ENCODE measurements at places on chromosomes 5 and 9.

- DNase-seq: peak; percentile 31
These were observed 14.9 kb upstream of the NDUFB6 start for GRCh38 chr9:32587901-32588300.

- DNase-seq: no peak
These were observed 5.6 kb downstream of the FER start for GRCh38 chr5:108753331-108753730.

DNA sequence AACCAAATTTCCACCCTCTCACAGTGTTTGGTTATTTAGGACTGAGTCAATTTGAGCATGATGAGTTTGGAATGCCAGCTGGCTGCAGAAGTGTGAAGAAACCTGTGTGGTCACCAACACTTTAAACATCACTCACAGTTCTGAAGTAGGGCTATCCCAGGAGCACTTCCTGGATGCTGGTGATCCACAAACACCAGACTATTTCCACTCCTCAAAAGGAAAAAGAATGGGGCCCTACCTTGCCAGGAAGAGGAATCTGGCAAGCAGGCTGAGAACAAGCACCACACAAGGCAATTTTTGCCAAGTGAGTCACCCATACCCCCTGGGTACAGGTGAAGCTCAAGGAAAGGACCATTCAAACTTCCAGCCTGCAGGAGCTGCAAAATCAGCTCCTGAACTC lies 294.2 kb upstream of the PTGER4 start:
- DNase-seq: no peak

DNA sequence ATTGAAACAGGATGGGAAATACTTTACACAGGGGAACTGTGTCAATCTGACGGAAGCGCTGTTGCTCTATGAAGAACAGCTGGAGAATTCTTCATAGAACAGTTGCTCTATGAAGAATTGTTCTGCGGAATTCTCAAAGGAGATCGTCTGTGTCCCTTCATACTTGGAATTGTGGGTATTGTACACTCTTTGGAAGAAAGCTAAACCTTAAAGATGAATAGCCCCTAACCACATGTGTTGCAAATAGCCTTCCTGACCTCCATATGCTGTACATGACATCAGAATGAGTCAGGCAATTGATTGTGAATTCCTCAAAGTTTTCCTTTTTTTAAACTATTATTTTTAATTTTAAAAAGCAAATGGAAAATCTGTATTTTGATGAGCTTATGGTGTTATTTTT lies 15.6 kb downstream of the NIM1K start:
- no peak for DNase-seq

DNA sequence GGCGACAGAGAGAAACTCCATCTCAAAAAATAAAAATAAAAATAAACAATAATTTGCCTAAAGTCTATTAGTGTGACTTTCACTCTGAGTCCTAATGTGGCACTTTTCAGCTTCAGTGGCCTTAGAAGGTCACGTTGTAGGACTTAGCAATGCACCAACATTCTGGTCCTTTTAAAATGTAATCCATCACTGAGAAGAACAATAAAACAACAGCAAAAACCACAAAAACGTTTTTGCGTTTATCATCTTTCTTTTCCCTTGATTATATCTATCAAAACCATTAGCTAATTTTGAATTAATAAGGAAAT lies 190.1 kb upstream of the ZNF608 start:
- no peak for DNase-seq

DNA sequence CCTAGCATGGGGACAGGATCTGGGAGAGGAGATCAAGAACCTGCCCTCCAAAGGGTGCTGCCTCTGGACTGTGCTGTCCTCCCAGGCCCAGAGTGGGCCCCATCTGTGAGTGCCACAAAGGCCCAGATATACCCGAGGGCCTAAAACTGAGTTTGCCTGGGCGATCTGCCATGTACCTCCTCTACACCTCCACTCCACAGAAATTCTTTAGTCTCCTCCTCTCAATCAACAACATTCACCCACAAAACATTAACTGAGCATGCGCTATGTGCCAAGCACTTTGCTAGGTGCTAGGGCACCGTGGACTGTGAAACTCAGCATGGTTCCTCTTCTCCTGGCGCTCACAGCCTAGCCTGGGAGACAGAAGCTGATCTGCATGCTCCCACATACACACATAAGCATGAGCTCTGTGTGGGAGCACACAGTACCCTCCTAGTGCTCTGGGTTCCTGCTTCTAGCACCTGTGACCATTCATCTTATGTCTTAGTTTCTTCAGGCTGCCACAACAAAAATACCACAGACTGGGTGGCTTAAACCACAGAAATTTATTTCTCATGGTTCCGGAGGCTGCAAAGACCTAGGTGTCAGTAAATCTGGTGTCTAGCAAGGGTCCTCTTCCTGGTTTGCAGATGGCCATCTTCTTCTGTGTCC lies 82.0 kb upstream of the FSTL4 start:
- DNase-seq: no peak

DNA sequence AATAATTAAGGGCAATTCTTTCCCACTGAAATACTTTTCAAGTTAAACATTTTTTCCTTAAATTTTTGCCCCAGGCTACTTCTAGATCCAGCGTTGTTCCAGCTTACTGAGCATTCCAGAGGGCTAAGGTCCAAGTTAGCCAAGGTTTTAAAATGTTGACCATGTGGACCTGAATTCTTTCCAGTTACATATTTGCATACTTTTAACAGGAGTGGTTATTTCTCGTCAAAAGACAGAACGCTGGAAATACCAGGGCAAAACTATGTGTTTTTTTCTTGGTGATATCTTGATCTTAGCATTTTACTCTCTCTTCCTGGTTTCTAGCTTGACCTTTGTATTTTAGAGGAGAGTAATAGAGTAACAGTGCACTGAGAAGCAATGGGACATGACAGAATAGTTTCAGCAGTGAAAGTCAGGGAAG lies 32.8 kb downstream of the TMC1 start:
- DNase-seq: no peak

- no peak for DNase-seq
These were observed 29.0 kb downstream of the TENT4A start for GRCh38 chr5:6742081-6742758.

GRCh38 chr5:157986431-157986990 lies 127.6 kb upstream of the CLINT1 start:
- no peak for DNase-seq

- DNase-seq: no peak
These were observed 148.1 kb downstream of the PDE4D start for GRCh38 chr5:59745415-59745863.

GRCh38 chr5:173231996-173232498 lies 3.0 kb downstream of the NKX2-5 start:
- DNase-seq: no peak

DNA sequence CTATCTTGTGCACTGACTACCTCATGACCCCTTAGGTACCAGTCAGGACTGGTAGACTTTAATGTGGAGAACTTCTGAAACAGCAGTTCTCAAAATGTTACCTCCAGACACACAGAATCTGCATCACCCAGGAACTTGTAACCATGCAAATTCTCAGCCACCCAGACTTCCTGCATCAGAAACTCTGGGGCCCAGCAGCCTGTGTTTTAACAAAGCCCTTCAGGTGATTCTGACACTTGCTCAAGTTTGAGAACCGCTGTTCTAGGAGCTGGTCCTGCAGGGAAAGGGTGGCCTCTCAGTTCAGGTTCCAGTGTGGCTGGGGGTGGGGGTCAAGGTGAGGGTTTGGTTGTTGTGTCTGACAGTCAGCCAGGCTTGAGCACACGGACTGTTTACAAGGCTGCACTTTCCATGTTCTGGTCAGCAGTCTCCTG lies 28.4 kb downstream of the ZFP62 start:
- peak; percentile 56 for DNase-seq

GRCh38 chr5:43312076-43312661 lies 1.0 kb downstream of the HMGCS1 start:
- DNase-seq: no peak

DNA sequence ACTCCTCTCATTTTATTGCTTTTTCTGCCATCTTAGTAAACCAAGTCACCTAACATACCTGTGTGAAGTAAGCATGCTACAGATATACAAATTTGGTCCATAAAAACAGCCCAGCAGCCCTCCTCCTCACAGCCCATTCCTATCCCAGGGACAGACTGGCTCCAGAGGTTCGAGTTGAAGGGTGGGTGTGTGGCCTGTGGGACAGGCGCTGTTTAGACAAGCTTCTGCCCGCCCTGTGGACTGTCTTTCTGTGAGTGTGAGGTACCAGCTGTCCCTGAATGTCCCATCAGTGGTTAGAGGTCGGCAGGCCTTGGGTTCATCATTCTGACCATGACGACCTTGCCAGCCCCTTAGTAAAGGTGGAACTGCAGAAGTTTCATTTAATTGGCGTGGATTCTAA lies 82.0 kb downstream of the WNK2 start:
- no peak for DNase-seq

- no peak for DNase-seq
These were observed 38.7 kb downstream of the TSTD2 start for GRCh38 chr9:97594381-97594921.

- DNase-seq: no peak
These were observed 185.0 kb downstream of the ATPSCKMT start for GRCh38 chr5:10064546-10065195.

GRCh38 chr9:85702726-85703289 lies 38.9 kb downstream of the AGTPBP1 start:
- no peak for DNase-seq

DNA sequence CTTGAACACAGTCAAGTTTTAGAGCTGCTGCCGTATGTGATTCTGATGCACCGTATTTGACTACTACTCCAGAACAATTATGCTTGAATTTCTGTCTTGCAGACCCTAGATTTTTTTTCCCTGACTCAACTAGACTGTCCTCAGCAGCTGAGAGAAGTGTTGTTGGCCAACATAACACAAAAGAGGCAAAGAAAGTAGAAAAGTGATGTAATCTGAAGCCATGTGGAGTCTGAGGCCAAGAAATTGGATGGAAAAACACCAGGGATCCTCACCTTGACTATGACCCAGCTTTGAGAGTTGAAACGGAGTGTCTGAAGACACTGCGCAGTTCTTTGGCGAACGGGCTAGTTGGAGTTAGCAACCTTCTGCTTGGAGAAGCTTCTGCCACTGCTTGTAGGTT lies 36.3 kb upstream of the FGF1 start:
- DNase-seq: no peak

GRCh38 chr9:123283048-123283408 lies 14.6 kb upstream of the STRBP start:
- no peak for DNase-seq

DNA sequence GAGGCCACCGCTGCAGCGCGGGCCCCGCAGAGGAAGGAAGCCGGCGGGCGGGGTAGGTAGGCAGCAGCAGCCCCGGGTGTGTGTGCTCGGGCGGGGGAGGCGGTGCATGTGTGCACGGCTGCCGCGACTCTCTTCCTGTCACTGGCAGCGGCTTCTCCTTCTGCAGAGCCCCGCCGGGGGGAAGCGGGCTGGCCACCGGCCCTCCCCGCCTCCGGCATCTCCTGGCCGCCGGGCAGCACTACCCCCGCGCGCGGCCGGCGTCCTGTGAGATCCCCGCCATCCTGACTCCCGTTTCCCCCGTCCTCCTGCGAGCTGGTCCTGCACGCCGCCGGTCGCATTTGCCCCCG lies 315 bp downstream of the PIK3R1 start:
- DNase-seq: no peak

DNA sequence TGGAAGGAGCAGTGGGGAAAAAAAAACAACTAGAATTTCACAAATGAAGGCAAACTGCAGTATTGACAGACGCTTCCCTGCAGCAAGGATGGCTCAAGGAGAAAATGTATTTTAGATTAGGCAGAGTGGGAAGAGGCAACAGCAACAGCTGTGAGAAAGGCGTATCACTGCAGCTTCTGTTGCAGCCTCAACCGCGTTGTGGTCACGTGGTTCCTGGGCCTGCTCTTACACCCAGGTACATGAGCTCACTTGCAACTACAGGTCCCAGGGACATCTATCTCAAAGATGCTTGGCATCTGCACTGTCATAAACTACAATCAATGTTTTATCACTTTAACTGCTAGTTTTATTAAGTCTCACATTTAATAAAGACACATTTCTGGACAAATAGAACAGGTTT lies 36.0 kb upstream of the GOLM1 start:
- DNase-seq: no peak

DNA sequence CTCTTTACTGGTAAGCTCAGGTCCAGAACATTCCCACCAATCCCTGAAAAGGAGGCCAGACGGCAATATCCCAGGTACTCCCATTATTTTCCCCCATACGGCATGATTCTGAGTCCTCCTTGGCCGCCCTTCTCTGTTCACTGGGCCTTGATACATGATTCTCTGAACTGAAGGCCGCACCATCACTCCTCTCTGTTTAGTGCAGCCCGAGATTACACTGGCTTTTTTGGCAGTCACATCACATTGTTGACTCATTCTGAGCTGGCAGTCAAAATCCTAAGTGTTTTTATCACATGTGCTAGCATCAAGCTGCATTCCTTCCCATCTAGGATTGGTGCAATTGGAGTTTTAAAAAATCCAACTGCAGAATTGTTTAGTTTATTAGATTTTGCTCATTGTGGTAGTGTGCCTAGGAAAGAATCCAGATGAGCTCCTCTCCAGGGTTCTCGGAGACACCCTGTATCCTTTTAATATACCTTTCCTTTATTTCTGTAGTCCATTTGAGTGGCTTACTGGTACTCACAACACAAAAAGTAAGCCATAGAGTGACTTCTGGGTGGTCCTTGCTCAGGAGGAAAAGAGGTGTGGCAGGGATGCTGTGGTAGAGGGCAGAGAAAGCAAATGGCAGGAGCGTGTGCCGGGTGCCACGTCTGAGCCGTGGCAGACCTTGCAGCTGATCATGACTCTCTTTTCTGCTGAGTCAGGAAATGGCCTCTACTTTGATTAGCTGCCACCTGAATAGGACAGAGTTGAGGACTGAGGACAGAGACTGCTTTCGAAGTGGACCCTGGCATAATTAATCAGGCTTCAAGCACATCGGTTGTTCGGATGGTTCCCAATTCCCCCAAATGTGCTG lies 121.1 kb upstream of the IL12B start:
- DNase-seq: no peak

GRCh38 chr9:134756098-134756497 lies 114.5 kb downstream of the COL5A1 start:
- no peak for DNase-seq

GRCh38 chr5:36605241-36605640 lies 1.2 kb upstream of the SLC1A3 start:
- no peak for DNase-seq

- DNase-seq: no peak
These were observed 1.5 kb downstream of the ASS1 start for GRCh38 chr9:130446101-130446861.

GRCh38 chr5:93090698-93091097 lies 490.3 kb downstream of the NR2F1-AS1 start:
- DNase-seq: no peak

DNA sequence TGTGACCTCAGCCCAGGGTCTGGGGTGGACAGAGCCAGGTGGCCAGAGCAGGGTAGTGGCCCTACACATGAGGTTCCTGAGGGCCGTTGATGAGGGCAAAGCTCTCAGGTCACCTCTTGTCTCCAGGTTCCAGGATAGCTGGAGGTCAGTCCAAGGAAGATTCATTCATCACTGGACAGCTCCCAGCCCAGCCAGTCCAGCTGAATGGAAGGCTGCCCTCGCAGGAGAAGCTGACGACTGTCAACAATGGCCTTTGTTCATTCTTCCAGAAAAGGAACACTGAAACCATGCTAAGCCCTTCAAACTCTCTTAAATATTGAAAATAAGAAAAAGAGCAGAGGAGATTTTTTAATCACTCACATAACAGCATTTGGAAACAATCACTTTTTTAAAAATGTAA lies 169.7 kb upstream of the TBCA start:
- no peak for DNase-seq

All from activated CD4-positive, alpha-beta T cell treated with anti-CD3 and anti-CD28 coated beads for 48 hours (primary cell).